ENCODE measurements at places on chromosomes 2 and 18. TPM values are rescaled to one million over a fixed set of nuclear protein-coding genes. Genes with fewer than 3 reads are reported as not detected.

GRCh38 chr2:219752726-219753125 is 125.3 kb downstream of the SLC4A3 start:
- no peak for DNase-seq

DNA sequence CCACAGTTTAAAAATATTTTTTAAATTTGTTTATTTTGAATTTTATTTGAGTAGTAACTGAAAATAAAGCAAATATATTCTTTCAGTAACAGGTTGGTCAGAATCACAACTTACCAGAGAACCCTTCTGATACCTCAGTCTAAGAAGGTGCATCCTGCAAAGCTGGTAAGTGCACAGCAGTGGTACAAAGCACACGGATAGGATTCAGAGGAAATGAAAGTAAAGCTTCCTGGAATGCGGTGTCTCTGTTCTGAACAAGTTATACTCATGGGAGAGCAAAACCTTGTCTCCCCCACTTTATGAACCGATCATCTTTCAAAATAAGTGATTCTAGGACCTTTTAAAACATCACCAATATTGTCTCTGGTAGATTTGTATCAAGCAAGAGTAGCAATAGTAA is 398.3 kb downstream of the TMX3 start:
- peak; percentile 35 for DNase-seq

DNA sequence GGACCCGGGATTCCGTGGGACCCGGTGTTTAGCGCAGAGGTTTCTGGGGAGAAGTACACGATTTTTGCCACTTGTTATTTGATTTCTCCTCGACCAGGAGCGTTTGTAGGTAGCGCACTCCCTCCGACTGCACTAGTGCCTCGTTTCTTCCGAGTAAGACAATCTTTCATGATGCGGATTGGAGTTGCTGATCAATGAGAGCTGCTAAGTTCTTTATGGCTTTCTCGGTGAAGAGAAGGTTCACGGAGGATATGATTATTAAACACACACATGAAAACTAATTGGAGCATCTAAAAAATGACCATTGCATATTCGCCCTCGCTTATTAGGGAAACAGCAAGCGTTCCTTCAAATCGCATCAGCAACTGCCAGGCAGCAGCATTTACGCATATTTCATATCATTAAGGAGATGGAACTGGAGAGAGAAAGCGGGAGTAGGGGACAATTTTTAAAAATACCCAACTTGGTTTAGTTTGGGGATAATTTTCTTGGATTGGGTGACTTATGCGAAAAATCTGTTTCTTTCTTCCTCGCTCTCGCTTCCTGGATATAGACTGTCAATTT is 616 bp downstream of the EML6 start:
- DNase-seq = peak; percentile 23

- DNase-seq = no peak
These were observed 31.8 kb upstream of the RMDN2 start for GRCh38 chr2:37893327-37893726.

DNA sequence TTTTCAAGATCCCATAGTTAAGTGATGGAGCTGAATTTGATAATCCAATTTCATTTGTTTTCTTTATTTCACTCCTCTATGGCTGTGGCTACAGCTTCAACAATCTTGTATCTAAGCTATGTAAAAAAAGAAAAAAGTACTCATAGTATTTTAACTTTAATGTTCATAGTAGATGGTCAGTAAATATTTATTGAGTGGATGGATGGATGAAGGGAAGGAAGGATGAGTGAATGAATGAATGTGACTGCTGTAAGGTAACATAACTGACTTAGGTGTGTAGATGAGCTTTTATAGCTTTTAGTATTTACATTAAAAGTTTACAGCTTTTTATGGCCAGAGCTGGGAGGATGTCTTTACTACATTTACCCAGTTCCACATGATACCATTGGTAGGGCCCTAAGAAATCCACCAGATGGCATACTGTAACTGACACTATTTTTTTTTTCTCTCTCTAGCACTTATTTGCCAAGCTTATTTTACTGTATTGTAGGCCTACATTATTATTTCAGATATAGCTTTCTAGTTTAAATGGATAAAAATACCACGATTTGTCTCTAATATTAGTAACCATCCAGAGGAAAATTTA is 13.4 kb upstream of the HRH4 start:
- DNase-seq = no peak

GRCh38 chr2:44929159-44929734 is 12.3 kb upstream of the SIX3 start:
- DNase-seq = no peak

DNA sequence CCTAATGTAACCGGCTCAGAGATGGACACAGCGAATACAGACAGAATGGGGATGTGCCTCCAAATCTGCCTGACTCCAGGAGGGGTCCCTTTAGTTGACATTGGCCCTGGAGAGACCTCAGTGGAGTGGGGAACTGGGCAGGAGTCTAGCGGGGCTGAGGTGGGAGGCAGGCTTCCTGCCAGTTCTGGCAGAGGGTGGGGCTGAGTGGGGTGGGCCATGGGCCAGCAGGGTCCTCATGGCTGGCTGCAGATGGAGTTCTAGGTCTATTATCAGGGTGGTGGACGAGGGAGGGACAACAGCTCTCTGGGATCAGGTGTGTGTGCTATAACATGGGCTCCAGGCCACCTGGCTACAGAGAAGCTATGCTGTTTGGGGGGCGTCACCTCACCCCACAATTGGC is 21.1 kb downstream of the PROC start:
- no peak for DNase-seq

GRCh38 chr2:170005702-170006101 is 172.2 kb upstream of the MYO3B start:
- no peak for DNase-seq

DNA sequence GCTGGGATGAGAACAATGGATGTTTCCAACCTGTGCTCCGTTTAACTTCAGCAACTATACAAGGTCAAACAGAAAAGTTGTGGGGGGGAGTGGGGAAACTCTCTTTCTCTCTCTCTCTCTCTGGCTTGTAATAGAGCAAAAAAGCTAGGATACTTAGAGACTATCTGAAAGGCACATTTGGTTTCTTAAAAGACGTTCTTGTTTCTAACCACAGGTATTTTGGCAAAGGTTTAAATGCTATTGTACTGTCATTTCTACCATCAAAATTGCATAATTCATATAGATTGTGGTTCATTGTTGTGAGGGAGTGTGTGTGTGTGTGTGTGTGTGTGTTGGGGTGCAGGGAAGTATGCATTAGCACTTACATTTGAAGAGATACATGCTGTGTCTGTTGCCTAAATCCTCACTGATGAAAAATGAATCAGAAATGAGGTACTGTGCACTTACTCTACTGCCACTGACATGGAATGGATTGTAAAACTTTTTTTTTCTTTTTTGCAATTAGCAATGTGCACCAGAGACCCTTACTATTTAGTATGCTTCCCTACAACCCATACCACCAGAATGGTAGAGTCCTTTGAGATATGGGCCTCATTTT is 841.0 kb upstream of the PIK3C3 start:
- DNase-seq = no peak

GRCh38 chr2:106996171-106996769 is 110.3 kb upstream of the ST6GAL2 start:
- DNase-seq = no peak

DSG3 gene
- total RNA-seq = not detected

NFE2L2 gene
- 85.1 TPM for total RNA-seq

SCYGR4 gene
- total RNA-seq = not detected

ASXL3 gene
- total RNA-seq = not detected

CD8B2 gene
- not detected for total RNA-seq

G6PC2 gene
- total RNA-seq = not detected

MC5R gene
- 0.49 TPM for total RNA-seq

KCNJ3 gene
- total RNA-seq = not detected

Measured in RPMI7951 (cell line).